ENCODE measurements at places on chromosomes 12 and 14.

DNA sequence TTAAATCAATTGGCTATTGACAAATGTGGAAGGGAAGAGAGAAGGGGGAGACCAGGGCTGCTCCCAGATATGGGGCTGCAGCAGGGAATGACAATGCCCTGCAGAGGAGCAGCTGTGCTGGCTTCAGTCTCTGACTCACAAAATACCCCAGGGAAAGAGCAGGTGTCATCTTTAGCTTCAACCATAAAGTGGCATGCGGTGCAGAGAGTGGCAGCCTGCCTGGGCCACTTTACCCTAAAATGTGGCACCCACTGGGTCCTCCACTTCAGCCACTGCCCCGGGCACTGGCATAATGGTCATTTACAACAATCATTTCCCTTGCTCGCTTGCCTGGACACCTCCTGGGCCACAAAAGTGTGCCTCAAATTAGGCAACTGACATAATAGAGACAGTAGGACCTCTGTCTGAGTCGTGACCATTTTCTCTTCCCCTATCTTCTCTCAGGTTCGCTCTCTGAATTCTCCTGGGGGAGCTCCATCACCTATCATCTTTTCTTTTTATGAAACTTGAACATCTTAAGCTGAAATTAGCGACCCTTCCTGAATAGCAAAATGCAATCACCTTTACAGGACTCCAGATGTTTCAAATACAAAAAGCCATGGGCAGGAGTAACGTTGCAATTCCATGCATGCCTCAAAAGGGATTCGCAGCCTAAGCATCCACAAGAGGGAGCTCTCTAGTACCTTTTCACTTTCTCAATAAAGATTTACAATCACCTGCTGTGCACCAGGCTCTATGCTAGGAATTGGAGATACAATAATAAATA, 179.9 kb upstream of the ATF7IP start:
- peak; percentile 10 for DNase-seq

GRCh38 chr12:25186788-25187402, 8.1 kb downstream of the DNAI7 start:
- DNase-seq, result no peak

DNA sequence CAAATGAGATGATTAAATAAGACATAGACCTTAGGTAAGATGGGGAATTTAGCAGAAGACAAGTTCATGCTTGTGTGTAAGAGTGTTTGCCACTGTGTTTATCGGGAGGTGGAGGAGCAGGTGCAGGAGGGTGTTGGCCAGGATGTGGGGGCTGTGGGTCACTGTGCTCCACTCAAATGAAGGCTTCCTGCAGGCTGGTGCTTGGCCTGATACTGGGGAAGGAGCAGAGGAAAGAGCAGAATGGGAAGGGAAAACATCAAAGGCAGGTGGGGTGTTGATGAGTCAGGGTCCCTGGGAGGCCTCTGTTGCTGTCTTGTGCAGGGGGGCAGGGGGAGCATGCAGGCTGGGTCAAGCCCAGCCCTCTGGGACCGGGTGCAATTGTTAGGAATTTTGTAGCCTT, 126.5 kb downstream of the TSPAN9 start:
- DNase-seq, result no peak

- no peak for DNase-seq
These were observed 2.8 kb downstream of the CRADD start for GRCh38 chr12:93680006-93680405.

DNA sequence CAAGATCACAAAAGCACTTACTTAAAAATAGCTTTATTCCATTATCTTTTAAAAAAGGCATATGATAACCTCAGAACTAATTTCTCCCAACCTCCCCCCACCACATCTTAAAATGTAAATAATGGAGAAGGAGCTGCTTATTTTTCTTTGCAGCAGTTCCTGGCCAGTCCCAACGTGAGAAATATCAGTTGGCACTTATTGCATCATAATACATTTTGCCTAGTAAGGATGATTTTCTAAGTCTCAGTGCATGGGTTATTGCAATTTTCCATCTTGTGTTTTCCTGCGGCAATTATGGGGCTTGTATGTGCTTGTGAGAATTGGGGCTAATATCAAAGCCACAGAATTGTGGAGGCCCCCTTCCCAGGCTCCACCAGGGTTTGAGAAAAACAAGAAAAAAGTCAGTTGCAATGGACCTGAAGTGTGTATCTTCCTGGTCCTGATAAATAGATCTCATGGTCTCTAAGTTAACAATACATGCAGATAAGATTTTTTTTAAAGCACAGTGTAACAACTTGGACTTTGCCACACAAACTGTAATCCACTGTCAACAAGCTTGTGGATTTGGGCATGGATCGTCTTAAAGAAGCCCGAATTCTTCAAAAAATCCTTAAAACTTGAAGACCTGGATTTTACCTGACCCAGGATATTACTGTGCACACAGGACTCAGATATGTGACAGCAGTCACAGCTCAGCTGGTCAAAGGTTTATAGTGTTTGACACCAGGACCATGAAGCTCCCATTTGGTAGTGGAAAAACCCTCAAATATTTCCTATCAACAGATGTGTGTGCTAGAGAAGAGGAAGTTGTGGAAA, 2.8 kb upstream of the WSB2 start:
- no peak for DNase-seq

GRCh38 chr14:105879867-105880561, 353.6 kb downstream of the TMEM121 start:
- no peak for DNase-seq

DNA sequence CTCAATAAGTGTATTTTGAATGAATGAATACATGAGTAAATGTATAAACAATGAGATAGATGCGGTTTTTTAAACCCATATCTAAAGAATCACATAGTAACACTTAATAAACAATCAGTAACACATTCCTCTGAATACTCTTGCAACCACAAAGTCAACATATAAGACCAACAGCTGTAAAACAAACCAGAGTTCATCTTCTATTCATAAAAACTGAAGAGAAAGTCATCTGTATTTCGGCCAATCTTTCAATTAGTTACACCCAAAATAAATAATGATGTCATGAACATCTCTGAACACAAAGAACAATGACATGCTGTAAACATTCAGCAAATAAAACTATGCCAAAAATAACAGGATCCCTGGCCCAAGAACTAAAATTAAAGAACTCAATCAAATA, 47.2 kb downstream of the ARMH4 start:
- DNase-seq, result no peak

DNA sequence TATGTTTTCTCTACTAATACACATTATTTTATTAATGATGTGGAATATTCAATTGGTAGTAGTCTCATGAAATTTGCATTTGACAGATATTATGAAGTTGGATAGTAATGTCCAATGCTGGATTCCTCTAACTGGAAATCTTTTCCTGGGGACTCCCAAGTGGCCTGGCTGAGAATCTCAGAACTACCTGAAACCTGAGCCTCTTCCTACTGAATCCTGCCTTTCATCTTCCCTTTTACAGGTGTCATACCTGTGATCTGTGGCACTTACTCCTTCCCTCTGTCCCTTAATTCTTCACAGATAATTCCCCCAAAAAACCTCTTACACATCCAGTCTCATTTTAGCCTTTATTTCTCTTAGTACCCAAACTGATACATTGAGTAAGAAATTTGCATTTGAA, 89.7 kb upstream of the MYF6 start:
- DNase-seq, result no peak

GRCh38 chr12:47068539-47068938, 10.9 kb upstream of the PCED1B start:
- no peak for DNase-seq

GRCh38 chr14:77250927-77251326, 20.1 kb downstream of the NGB start:
- DNase-seq, result no peak

DNA sequence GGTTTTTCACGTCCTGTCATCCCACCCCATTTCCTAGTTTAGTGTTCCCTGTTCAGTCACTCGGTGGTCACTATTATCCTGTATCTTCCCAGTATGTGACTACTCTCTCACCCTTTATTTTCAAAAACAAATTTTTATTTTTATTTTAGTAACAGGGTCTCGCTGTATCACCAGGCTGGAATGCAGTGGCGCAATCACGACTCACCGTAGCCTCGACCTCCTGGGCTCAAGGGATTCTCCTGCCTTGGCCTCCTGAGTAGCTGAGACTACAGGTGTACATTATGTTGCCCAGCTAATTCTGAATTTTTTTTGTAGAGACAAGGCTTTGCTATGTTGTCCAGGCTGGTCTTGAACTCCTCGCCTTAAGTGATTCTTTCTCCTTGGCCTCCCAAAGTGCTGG, 20.1 kb upstream of the PRICKLE1 start:
- DNase-seq, result no peak

- no peak for DNase-seq
These were observed 28.7 kb downstream of the FBXO21 start for GRCh38 chr12:117161460-117162166.

- DNase-seq, result no peak
These were observed 45.4 kb downstream of the JAG2 start for GRCh38 chr14:105123064-105123665.

- DNase-seq, result no peak
These were observed 36.8 kb upstream of the G2E3 start for GRCh38 chr14:30521899-30522736.
